Cerebellum (tissue), 4 donors: ENCODE measurements at places on chromosomes 2 and 18.

- DNase-seq: no peak
Measured at GRCh38 chr2:229230911-229231310, 40.2 kb downstream of the PID1 start.

GRCh38 chr2:37645836-37646235 lies 25.6 kb downstream of the CDC42EP3 start:
- DNase-seq: no peak

DNA sequence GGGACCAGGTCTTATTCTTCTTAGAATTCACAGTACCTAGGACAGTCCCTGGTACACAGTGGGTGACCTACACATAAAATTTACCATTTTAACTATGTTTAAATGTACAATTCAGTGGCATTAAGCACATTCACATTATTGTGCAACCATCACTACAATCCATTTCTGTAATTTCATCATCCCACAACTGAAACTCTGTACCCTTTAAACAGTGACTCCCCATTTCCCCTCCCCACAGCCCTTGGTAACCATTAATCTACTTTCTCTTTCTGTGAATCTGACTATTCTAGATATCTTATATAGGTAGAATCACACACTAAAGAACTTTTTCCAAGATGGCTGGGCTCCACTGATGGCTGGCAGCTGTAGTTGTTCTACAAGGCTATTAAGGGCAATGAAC lies 41.6 kb downstream of the GFPT1 start:
- no peak for DNase-seq

GRCh38 chr2:61853086-61853846 lies 594 bp downstream of the FAM161A start:
- peak; percentile 79 for DNase-seq

GRCh38 chr2:70607121-70607561 lies 53.5 kb upstream of the TGFA start:
- DNase-seq: peak; percentile 36

GRCh38 chr18:77529492-77530176 lies 280.0 kb downstream of the GALR1 start:
- no peak for DNase-seq

DNA sequence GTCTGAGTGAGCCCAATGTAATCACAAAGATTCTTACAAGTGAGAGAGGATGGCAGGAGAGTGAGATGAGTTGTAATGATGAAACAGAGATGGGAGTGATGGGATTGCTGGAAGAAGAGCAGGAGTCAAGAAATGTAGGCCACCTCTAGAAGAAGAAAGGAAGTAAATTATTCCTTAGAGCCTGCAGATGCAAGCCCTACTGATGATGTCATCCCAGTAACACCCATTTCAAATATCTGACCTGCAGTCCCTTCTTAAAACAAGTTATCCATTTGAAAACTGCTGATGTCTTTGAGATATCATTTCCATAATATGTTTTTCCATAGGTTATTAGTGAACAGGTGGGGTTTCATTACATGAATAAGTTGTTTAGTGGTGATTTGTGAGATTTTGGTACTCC lies 888.0 kb upstream of the SLC39A10 start:
- no peak for DNase-seq

DNA sequence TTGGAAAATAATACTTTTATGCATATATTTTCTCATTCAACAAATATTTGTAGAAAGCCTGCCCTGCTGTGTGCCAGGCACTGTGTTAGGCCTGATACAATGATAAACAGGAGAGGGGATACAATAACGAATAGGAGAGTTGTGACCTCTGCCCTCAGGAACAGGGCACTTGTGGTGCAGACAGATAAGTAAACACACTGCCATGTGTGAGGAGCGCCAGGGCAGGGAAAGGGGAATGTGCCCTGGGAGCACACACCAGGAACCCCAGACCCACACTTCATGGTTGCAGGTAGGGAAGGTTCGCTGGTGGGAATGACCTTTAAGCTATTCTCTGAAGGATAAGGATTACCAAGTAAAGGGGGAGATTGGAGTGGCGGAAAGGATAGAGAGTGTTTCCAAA lies 42.2 kb upstream of the DSC1 start:
- no peak for DNase-seq

DNA sequence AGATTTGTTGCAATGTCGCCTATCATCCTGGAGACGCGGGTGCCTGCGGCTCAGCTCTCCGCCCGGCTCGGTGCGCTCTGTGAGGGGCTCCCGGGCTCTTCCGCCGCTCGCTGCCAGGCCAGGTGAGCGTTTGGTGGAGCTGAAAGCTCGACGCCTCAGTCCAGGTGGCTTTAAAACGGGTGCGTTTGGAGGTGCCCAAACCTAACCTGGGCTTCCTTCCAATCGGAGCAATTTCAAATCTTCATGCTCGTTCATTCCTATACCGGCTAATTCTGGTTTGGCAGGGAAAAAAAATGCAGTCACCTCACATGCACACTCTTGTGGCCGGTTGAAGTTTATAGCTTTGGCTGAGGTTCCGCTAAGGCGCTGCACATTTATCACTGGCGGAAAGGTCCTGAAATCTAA lies at the start of gene SLC16A14:
Gene SLC16A14 (minus strand): TSS at position 274 of the 405 bp plus-strand sequence. CDS start 9,572 bp downstream, outside the sequence.
- peak; percentile 57 for DNase-seq
